ENCODE measurements at places on chromosomes 2 and 18.

- no peak for DNase-seq
Measured at GRCh38 chr2:96969321-96969720, 17.1 kb downstream of the FAM178B start.

DNA sequence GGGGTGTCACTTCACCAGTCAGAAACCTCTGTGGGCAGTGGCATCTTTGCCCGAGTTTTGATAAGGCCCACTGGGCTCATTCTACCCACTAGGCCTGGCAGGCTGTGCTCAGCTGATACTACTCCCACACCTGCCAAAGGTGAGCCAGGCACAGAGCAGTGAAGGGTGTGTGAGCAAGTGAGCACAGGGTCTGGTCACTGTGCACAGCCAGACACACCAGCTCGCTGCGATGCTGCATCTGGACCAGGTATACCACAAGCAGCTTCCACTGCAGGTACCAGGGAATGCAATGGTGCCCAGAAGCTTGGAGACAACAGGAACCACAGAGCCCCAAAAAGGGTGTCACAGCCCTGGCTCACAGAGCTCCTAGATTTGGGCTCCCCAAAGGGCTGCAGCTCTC, 40.6 kb upstream of the CBLN2 start:
- no peak for DNase-seq

- peak; percentile 16 for DNase-seq
Measured at GRCh38 chr2:168194784-168195522, 52.4 kb downstream of the STK39 start.

GRCh38 chr18:37577051-37577611, 11.5 kb upstream of the CELF4 start:
- no peak for DNase-seq

DNA sequence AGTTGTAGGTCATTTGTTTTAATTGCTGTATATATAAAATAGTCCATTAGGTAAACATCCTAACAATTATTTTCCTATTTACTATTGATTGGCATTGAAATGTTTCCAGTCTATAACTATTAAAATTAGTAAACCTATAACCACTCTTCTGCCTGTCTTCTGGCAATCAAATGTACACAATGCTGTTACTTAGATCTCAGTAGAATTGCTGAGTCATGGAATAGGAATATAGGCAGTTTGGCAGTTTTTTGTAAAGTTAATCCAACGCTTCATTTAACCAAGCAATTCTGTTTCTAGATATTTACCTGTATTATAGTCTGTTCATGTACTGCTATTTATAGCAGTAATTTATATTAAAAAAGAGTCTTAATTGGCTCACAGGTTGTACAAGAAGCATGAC, 518.1 kb downstream of the DCDC2C start:
- DNase-seq: no peak

GRCh38 chr2:201794294-201794693, 12.0 kb upstream of the CDK15 start:
- no peak for DNase-seq

GRCh38 chr18:50143886-50144285, 51.1 kb downstream of the MYO5B start:
- DNase-seq: no peak

DNA sequence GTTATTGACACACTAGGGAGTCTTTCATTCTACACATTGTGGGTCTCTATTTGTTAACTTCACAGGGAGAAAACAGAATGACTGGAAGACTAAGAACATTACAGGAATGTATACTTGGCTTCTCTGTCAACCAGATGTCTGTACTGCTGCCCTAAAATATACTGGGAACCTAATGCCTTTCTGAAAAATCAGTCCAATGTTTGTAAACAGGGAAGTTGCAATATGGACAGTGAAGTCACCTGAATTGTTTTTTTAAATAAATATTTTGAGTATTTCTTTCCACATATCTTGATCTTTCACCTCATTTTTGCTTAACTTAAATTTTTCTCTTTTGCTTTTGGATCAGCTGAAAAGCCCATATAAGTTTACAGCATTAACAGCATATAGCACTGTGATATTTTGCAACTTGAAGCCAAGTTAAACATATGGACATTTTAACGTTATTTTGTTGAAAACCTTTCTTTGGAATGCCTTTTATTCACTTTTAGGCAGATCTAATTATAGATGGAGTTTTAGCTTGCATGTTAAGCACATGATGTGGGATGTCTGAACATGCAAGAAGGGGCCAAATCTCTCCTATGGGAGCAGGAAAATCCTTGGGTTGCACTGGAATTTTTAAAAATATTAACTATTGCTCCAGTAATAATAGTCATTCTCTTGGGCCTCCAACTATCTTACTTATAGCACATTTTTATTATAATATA, 137.7 kb upstream of the TWIST2 start:
- DNase-seq: no peak

DNA sequence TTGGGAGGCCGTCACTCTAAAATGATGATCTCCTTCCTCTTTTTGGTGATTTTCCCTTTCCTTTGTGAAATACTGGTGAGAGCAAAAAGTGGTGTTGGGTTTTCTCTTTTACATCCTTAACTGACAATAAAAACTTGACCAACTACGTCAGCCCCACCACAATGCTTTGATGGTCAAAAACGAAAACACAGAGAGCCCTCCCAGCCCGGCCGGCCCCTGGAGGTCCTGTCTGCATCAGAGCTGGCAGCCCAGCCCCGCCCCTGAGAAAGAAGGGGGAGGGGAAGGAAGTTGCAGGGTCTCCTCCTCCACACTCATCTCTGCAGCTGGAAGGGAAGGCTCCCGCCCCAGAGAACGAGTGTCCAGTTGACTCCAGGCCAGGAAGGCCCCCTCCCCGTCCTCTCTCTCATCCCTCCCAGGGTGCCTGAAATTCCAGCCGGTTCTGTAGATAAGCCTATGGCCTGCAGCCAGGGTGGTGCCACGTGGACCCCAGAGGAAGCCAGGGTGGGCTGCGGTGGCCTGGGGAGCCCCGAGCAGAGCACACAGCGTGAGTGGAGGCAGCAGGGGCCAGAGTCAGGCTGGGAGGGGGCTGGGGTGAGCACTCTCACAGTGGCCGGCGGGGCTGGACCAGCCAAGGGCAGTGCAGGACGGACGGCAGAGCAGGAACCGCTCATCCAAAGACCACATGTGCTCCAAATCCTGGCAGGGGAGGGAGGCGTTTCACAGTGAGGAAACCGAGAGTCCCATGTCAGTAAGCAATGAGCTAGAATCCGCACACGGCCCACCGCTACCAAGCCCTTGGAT, 19.8 kb downstream of the BIN1 start:
- no peak for DNase-seq

GRCh38 chr18:7775843-7776242, 208.7 kb downstream of the PTPRM start:
- no peak for DNase-seq

- no peak for DNase-seq
Measured at GRCh38 chr18:79395308-79395640, 456 bp upstream of the NFATC1 start.

GRCh38 chr2:217370391-217370790, 510.5 kb upstream of the TNP1 start:
- no peak for DNase-seq

DNA sequence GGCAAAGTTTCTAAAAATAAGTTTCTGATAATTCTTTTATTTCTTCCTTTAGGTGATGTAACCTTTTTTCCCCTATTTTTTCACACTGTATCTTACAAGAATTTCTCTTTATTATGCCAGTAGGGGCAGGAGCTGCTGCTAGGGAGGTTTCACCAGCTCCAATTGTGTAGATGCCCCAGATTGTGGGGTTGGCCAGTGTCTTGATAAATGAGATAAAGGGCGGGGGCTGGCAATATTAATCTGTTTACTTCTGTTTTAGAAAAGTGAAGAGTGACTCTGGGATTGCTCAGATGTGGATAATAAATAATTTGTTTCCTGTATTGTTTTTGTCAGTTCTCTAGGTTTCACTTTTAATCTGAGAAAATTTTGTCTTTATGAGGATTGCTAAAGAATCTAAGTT, 190.4 kb downstream of the MC4R start:
- DNase-seq: no peak

- DNase-seq: no peak
Measured at GRCh38 chr2:171084128-171084527, 76.6 kb downstream of the TLK1 start.

- DNase-seq: no peak
Measured at GRCh38 chr2:23230885-23231284, 154.1 kb upstream of the KLHL29 start.

DNA sequence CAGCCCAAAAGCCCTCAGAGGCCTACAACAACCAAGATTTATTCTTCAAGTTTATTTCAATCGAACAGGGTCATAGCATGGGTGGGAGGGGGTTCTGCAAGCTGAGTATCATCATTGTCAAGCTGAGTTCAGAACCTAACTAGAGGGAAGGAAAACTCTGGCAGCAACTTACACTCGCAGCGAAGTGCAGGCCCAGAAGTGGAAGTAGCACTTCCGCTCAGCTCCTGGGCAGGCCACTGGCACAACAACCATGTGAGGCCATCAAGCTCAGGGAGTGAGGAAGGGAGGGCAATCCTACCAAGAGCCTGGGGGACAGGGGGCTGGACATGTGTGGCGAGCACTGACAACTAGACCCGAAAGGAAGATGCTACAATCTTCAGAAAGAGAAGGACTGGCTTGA, 4.8 kb downstream of the UXS1 start:
- no peak for DNase-seq

- DNase-seq: no peak
Measured at GRCh38 chr18:6060149-6060548, 164.8 kb upstream of the TMEM200C start.

DNA sequence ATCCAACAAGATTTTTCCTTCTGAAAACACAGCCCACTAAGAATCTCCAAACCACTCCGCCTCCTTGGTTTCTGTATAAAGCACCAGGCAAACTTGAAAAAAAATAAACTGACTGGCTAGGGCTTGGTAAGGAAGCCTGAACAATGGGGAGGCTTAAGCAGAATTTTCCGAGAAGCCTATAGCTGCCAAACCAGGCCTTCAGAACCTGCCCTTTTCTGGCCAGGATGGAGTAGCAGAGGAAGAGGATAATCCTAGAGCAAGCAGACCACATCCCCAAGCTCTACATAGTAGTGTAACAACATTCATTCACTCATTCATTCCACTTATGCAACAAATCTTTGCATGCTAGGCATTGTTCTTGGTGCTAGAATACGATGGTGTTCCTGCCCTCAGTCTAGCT, 529.6 kb upstream of the ZEB2 start:
- DNase-seq: no peak
